ENCODE measurements at places on chromosomes 6 and 20.
A peak's percentile ranks its signal among the peaks of the same experiment; 100 is the strongest.

- peak; percentile 58 for ATAC-seq
Measured at GRCh38 chr6:154157082-154157481, 118.0 kb downstream of the OPRM1 start.

DNA sequence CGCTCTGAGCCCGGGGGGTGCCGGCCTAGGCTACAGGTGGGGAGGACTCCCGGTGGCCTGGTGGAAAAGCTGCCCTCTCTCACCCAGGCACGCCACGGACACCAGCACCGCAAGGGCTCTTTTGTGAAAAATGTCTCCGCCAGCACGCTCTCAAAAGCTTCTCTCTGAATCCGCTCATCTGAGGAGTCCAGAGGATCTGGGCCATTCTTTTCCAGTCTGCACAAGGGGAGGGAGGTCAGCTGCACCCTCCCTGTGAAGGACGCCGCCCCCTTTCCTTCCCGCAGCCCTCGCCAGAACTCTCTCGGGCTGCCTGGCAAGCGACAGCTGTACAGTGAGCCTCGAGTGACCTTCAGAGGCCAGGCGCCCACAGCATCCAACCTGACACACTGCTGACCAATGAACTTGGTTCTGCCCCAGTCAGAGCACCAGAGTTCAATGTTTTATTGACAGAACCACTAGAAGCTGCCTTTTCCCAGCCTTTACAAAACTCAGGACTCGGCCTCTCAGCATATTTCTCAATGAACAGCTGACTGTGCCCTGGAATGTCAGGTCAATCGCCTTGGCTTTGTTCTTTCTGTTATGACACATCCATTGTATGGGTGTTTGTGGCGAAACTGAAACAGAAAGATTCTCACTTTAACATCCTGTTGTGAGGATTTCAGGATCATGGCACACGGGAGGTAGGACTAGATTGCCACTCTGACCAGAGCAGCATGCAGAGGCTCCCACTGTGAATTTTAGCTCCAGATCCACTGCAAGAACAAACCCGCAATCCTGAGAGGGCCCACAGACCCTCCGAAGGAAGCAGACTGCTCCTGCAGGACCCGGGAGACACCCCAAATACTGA, 26.7 kb downstream of the SERPINB9 start:
- ATAC-seq, result peak; percentile 21

DNA sequence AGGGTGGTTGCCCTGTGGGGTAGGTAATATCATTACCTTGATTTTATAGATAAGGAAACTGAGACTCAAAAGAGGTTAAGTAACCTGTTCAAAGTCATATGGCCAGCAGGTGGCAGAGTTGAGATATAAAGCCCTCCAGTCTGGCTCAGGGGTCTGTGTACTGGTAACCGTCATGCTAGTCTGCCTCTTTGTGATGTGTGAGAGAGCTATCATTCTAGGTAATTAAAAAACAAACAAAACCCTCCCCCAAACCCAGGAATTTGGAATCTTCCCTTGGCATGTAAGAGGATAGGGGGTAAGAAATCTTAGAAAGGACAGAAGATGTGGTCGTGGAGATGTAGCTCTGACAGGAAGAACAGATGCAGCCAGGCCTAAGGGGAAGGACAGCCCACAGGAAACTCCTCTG, 206.0 kb downstream of the CDC5L start:
- ATAC-seq, result peak; percentile 48

GRCh38 chr20:59825944-59826759, 107.3 kb downstream of the SYCP2 start:
- ATAC-seq, result no peak

DNA sequence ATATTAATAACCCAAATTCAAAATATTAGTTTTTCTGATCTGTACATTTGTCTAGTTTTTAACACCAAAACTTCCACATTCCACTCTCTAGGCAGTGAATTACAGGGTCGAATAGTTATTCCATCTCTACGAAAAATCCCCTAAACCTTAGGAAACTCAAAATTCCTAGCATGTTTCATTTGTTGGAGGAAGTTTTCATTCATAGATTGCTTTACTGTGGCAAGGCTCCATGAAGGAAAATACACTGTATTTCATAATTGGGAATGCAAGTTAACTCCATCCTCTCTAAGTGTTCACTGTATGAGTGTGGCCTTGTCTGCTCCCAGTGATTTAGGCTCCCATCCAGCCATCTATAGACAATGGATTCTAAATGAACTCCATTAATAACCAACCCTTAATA, 296.1 kb downstream of the TENT5A start:
- ATAC-seq, result no peak

DNA sequence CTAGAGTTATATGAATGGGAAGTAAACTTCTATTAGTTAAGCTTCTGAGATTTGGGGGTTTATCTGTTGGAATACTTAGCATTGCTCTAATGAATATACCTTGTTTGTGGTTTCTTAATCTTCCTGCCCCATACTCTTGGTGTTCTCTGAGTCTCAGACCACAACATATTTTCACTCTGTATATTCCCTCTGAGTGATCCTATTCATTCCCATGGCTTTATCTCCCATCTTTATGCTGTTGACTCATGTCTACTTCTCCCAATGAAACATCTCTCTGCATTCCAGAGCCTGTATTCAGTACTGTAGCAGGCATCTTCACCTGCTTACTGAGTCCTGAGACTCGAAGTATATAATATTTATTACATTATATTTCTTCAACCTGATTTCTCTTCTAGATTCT, 283.7 kb upstream of the MAP3K7 start:
- ATAC-seq, result no peak

DNA sequence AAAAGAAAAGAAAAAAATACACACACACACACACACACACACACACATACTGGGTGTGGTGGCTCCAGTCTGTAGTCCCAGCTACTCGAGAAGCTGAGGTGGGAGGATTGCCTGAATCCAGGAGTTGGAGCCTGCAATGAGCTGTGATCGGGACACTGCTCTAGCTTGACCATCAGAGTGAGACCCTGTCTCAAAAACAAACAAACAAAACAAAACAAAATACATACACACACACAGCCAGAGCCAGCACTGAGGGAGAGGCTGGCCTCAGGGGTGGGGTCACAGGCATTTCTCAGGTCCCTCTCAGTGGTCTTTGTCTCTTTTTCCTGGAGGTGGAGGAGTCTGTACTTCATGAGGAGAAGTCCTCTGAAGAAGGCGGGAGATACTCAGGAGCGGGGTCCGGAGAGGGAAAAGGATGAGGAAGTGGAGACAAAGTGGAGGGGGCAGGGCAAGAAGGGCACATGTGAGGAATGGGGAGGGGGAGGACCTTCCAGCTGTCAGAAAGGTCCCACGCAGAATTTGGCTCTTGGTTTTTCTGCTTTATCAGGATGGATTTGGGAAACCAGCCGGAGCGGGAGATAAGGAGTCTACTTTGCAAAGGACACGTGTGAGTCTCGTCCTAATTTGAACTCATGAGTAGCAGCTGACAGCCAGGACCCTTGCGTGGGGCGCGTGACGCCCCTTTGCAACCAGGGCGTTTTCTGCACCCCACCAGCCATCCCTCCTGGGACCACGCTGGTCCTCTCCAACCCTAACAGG, 7.7 kb upstream of the MICB start:
- ATAC-seq, result no peak
